ENCODE measurements at places on chromosomes 16 and 17. TPM values are rescaled to one million over a fixed set of nuclear protein-coding genes. Genes with fewer than 3 reads are reported as not detected.

- no peak for DNase-seq
Observed at GRCh38 chr17:4720787-4721186, 10.4 kb downstream of the ARRB2 start.

- no peak for DNase-seq
Observed at GRCh38 chr16:68629351-68629910, 15.7 kb upstream of the CDH3 start.

GRCh38 chr16:64626776-64627175, 495.1 kb downstream of the CDH11 start:
- DNase-seq, result no peak

GRCh38 chr16:27407133-27407532, 5.2 kb downstream of the IL21R start:
- no peak for DNase-seq

DNA sequence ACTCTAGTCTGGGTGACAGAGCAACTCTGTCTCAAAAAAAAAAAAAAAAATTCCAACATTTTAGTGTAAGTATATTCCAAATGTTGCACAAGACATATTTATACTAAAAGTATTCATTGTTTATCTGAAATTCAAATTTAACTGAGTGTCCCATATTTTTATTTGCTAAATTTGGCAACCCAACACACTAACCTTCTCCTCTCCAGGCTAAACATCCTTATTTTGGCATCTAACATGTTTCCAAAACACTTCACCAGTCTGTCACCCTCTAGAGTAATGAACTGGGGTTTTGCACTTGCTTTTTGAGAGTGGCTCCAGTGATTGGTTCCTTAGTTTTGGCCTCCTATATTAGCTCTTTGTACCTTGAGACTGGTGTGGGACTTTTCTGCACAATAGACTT, 243.4 kb upstream of the SALL1 start:
- DNase-seq, result no peak

Gene TMIGD1
- total RNA-seq, result not detected

Gene ZSCAN10
- 0.09 TPM for total RNA-seq

DNA sequence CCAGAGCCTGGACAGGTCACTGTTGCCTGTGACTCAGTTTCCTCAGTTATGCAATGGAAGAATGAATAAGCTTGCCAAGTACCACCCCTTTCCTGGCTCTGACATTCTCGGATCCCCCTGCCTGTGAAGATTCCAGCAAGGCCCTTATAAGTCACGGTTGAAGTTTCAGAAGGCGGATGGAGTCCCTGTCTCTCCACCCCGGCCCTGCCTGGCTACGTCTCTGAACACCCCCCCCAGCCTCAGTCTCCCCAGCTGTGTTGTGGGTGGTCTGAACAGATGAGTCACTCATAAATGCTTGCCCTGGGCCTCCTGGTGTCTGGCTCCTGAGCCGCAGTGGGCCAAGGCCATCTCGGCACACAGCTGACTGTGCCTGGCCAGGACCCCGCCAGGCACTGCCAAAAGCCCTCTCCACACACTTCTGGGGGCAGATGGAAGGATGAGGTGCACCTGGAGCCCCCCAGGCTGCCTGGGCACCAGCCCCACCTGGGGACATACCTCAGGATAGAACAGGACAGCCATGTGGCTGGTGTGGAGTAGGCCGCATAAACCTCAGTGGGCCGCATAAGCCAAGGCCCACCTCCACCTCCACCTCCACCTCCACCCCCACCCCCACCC, 15.4 kb downstream of the VASN start:
- DNase-seq, result no peak

DNA sequence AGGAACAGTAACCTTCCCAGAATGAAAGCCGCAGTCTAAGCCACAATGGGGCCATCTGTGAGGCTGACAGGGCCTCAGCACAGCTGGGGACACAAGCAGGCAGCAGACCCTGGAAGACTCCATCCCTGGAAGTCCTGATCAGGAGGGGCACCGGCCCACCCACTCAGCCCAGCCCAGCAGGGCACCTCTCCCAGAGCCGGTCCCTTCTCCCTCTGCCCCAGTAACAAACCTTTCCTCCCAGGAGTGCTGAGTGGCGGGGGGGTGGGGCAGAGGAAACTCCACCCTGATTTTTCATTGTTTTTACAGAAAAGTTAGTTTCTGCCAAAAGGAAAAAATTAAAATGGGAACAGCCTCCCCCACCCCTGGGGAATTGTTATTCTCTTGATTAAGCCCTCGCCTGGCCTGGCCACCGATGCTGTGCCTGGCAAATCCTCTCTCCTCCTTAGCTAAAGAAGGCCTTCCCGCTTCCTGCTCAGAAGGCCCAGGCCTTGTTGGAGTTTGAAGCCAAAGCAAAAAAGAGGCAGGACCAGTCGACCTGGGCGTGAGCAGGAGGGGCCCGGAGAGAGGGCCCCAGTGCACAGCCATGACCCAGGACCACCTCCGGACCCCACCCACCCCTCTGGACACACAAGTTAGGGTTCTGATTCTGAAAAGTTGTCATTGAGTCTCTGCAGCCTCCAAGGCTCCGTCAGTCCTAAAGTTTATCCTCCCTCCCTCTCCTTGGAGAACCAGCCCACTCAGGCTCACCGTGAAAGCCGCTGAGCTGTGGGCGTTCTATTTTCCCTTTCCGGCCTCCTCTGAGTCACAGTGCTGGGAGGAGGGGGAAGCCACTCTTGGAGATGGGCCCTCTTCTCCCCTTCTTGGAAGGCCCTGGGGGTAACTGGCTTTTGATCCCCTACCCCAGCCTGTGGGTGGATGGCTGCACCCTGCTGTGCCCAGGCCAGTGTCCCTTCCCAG, 128.4 kb upstream of the TNRC6C start:
- DNase-seq, result no peak

Measured in mesothelial cell of epicardium (in vitro differentiated cells).